Suppressor macrophage treated with lipopolysaccharide for 1 hour (primary cell): ENCODE measurements at places on chromosomes 1 and 21.

DNA sequence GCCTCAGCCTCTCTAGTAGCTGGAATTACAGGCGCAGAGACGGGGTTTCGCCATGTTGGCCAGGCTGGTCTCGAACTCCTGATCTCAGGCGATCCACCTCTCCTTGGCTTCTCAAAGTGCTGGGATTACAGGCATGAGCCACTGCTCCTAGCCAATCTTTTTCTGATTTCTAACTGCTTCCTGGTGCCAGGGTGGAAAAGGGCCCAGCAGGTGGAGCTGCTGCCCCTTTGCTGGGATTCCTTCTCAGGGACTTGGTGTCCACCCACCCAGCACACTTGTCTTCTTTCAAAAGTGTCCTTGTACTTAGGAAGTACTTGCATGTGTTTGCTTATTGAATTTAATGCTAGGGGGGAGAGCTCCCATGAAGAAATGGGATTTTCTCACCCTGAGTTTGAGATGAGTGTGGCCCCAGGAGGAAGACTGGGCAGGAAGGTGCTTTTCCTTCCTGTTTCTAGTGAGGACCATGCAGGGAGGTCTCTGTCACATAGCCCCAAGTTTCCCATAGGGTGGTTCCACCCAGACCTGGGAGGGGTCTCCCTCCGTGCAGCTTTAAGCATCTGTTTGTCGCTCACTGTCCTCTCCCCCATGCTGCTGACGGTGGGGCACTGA is 14.2 kb downstream of the UTP11 start:
- peak; percentile 66 for DNase-seq

- no peak for DNase-seq
Measured at GRCh38 chr1:201255479-201256362, 27.6 kb upstream of the PKP1 start.

DNA sequence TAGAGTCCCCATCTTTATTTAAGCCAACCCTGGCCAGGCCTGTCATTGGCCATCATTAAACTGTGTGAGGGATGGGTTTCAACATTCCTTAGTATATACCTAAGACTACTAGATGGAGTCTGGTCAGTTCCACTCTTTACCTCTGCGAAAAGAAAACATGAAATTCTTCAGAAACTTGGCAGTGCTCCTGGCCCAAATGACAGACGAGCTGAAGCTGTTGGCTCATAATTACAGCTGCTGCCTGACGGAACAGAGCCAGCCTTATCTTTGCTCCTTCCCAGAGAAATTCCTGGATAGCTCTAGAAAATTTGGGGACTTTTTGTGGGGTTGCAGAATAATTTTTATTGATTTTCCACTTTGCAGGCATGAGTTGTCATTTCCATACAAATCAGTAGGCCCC is 30.4 kb downstream of the NPHS2 start:
- DNase-seq = no peak

DNA sequence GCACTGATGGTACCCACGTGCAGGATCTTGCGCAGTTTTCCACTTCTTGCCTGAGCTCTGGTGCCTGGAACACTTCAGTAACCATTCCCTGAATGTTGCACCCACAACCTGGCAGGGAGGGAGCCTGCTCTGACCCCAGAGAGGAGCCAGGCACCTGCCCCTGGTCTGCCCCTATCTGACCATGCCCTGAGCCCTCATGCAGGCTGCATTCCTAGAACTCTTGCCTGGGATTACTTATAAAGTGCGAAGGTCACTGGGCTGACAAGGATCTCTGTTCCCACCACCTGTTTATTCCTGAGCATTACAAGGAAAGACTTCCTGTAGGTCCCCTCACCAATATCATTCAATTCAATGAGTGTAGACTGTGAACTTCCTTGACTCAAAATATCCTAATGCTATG is 191.9 kb upstream of the FMN2 start:
- DNase-seq = no peak

- no peak for DNase-seq
Measured at GRCh38 chr1:225338545-225338944, 89.3 kb downstream of the LBR start.

GRCh38 chr21:41023936-41024335 is 144.0 kb upstream of the BACE2 start:
- no peak for DNase-seq

DNA sequence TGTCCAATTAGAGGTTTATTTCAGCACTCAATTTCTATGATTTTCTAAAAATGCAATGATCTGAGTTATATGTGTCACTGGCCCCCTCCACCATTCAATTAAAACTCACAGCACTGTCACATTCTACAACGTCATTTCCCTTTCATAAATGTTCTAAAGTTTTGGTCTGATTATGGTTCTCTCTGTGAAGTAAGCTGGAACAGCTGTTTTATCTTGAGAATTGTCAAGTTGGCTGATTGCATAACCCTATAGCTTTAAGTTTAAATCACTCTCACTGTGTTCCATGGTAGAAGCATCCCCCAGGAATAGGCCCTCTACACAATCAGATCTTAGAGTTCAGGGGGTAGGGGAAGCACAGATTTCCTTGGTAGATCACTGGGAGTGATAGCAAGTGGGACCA is 41.4 kb upstream of the DNASE2B start:
- no peak for DNase-seq

DNA sequence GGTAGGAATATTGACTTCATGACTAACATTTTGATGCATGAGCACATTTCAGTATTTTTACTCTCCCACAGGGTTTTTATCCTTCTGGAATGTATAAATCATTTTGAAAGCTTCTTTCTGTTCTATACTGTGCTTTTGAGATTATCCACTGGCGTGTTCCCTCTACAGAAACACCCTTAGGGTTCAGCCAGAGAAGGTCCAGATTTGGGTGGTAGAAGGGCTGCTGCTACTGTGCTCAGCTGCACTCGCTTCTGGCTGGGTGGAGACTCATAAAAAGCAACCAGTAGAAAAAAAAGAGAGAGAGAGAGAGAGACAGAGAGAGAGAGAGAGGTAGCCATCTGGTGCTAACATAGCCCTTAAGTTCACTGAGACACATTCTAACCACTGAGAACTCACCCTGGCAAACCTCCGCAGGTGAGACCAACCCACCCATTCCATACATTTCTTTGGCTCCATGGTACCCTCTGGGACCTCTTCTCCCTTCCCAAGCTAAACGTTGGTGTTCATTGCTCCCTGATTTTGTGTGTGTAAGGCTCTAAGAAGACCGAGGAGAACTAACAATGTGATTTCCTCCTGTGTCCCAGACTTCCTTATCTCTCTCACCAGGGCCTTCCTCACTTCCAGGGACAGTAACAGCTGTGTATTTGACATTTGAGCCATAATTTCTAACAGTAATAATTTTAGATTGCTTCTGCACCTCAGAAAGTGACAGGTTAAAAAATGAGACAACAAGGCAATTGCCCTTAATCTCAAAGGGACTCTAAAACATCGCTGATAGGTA is 7.2 kb downstream of the APCS start:
- DNase-seq = no peak

GRCh38 chr1:206441336-206441967 is 28.8 kb upstream of the IKBKE start:
- DNase-seq = no peak

- DNase-seq = no peak
Measured at GRCh38 chr1:81702079-81702715, 98.5 kb upstream of the ADGRL2 start.

DNA sequence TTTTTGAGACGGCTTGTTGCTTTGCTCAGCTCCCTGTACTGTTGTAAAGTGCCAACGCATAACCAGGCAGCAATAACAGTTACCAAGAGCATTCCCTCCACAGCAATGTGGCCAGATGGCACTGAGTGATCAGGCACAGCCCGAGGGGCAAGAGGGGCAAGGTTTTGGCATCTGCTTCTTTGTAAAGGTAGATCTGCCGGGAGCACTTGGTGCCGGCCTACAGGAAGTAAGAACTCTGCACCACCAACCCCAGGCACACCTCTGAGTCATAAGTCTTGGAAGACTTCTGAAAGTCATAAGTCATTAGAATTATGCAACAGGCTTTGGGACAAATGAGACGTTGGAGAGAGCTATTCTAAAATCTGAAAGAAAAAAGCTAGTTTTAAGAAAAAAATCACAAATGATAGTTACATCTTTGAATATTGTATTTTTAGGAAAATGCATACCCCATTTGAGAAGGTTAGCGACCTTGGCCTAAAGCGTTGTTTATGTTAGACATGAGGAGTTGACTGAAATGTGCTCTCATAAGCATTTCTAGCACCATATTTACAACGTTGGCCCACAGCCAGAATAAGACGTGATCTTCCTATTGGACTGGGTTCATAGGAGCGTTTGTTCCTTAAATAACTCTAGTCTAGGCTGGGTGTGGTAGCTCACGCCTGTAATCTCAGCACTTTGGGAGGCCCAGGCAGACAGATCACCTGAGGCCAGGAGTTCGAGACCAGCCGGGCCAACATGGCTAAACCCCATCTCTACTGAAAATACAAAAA is 37.7 kb upstream of the MAP10 start:
- peak; percentile 90 for DNase-seq

- DNase-seq = peak; percentile 30
Measured at GRCh38 chr1:51310871-51311613, 19.3 kb downstream of the TTC39A start.

- DNase-seq = no peak
Measured at GRCh38 chr21:17602874-17603273, 9.8 kb downstream of the BTG3 start.
